ENCODE measurements at places on chromosomes 2 and 18.

DNA sequence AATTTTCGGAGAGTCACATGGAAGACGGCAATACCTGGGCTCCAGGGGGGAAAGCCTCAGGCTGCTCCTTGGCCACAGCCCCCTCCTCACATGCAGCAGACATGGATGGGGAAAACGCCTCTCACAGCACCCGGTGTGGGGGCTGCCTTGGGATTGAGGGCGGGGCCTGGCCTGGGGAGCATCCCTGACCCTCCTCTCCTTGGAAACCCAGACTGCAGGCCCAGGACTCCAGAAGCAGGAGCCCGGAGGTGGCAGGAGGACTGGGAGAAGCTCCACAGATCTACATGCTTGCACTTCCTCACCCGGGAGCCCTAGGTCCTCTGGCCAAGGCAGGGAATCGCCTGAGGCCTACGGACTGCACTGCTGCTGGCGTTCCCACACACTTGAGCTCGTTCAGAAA is 12.1 kb upstream of the HES6 start:
- DNase-seq = no peak

DNA sequence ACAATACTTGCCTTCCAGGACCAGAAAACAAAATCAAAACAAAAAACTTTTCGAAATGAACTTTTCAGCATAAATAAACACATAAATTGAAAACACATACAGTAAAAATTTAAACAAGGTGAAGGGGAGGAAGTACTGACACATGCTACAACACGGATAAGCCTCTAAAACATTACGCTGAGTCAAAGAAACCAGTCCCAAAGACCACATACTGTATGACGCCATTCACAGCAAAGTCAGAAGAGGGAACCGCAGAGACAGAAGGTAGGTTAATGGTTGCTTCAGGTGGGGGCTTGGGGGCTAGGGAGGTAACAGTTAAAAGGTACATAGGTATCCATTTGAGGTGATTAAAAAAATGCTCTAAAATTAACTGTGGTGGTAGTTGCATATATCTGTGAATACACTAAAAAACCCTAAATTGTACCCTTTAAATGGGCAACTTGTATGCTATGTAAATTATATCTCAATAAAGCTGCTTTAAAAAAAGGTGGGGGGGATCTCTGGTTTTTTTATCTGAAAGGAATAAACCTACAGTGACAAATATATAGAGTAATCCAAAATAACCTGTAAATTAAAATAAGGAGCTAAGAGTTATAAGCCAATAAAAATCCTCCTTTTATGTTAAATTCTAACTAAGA is 7.1 kb downstream of the COX7A2L start:
- no peak for DNase-seq

DNA sequence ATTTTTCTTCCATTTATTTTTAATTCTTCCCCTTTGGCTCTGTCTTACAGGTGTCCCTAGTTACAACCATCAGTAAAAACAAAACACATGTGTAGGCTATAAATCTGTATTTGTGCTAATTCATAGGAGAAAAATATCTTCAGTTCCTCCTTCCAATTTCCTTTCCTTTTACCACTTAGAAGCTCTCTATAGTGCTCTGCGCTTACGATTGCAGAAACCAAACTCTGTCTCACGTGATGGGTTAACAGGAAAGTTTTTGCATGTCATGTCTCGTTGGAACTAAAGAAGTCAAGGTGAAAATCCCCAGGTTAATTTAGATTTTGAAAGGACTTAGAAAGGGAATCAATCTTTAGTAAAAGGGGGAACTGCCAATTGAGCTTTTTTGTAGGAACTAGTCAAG is 1390.5 kb upstream of the ZEB2 start:
- no peak for DNase-seq

GRCh38 chr2:162118166-162119031 is 33.6 kb downstream of the GCG start:
- DNase-seq = no peak

GRCh38 chr2:234950730-234951663 is 820 bp upstream of the SH3BP4 start:
- DNase-seq = peak; percentile 20

DNA sequence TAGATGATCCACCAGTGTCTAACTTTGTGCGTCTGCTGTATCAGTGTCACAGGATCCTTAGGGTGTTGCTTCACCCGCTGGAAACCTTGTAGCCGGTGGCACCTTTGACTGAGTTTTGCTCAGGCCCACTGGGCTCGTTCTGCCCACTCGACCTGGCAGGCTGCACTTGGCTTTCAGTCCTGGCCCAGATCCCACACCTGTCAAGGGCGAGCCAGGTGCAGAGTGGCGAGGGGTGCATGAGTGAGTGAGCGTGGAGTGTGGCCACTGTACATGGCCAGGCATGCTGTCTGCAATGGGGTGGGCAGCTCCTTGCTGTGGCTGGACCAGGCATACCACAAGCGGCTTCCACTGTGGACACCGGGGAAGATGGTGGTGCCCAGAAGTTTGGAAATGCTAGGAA is 179.0 kb downstream of the FAM210A start:
- DNase-seq = no peak

- no peak for DNase-seq
These were observed 54.1 kb downstream of the BAZ2B start for GRCh38 chr2:159562248-159562647.

DNA sequence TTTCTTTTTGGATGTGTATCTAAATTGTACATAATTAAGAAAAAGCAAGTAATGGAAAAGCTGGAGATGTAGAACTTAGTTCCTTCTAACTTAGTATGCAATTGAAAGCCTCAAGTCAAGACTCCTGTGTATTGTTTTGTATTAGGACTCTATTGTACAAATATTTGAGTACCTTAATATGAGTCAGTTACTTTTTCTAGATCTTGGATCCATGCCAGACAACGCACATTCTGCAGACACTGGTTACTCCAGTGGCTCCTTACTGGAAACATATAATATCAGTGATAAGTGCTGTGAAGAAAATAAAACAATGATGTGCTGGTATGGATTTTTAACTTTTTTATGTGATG is 1.5 kb downstream of the SLC39A10 start:
- DNase-seq = no peak

DNA sequence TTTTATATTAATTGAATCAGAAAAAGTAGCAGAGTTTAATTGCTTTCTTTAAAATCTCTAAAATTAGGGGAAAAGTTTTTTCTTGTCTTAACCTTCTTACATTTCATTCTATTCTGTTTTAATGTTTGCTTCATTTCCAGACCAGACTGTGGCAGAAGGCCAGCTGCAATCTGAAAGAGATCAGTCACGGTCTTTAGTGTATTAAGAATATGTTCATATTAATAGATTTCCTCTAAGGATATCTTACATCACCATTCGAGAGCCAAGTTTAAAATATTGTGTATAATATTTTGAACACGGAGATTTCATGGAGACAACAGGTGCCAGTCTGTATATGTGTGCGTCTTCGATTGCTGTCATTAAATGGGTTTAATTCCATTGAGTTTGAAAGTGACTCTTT is 230.9 kb upstream of the ZSWIM2 start:
- DNase-seq = no peak

- no peak for DNase-seq
These were observed 52.5 kb downstream of the SERTAD2 start for GRCh38 chr2:64601034-64601754.

GRCh38 chr2:207692206-207693065 is 19.0 kb upstream of the CCNYL1 start:
- DNase-seq = peak; percentile 52

DNA sequence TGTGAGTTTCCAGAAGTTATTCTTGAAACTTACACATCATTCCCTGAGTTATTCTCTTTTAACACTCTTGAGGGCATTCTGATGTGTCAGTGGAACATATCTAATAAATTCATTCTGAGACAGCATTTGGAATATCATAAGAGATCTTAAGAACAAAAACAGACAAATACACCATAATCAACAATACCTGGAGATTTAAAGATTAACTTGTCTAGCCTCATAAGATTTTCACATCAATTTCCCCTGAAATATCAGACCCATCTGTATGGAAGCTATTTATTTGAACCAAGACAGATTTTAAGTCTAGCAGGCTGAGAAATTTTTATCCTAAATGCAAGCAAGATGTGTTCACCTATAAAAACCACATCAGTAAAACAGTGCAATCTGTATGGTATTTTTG is 181.6 kb downstream of the NYAP2 start:
- DNase-seq = no peak

- DNase-seq = no peak
These were observed 40.0 kb upstream of the GLS start for GRCh38 chr2:190840569-190841172.

GRCh38 chr2:45394216-45394615 is 216.9 kb downstream of the SRBD1 start:
- DNase-seq = no peak

DNA sequence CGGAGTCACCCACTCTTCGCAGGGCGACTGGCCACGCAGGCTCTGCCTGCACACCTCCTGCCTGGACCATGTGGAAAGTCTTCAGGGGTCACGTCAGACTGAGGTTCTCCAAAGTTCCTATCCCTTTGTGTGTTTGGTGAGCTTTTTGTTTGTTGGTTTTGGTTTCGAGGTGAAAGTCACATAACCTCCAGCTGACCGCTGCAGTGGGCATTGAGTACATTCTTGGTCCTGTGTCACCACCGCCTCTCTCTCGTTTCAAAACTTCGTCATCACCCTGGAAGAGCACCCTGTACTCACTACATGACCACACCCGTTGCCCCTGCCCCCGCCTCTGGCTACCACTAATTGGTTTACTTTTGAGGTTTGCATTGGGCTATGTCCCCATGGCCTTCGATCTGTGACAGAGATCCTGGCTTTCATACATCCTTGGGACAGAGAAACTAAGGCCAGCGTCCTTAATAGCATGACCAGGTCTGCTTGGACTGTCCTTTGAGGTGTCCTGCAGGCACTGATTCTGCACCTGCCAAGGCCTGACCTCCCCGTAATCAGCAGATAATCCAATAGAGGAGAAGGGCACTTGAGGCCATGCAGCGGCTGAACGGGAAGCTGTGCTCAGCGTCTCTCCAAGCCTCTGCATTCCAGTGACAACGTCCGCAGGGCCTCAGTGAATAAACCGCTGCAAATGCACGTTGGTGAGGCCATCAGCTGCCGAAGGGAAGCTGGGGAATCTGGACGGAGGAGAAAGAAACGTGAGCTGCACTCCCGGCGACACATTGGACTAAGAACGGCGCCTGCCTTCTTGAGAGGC is 46.8 kb downstream of the SH3BP4 start:
- DNase-seq = no peak

- DNase-seq = no peak
These were observed 345.3 kb downstream of the TSN start for GRCh38 chr2:122100756-122101155.

DNA sequence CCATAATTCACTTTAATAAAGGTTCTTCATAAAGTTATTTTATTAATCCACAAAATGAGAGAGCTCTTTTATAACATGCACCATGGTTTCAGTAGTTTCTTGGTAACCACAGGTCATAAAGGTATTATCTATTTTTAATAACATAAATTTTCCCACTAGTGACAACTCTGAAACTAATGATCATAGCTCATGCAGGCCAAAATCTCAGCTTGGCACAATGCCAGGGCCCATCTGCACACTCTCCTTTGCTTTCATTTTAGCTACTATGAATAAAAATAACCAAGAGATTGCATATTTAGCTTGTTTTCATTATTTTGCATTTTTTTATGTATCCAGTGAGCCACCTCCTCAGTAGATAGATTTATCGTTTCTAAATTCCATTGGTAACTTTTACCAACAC is 691.8 kb upstream of the CHAC2 start:
- DNase-seq = no peak

- no peak for DNase-seq
These were observed 950.6 kb upstream of the LRATD1 start for GRCh38 chr2:13681936-13682335.

- DNase-seq = no peak
These were observed 27.5 kb downstream of the MYO7B start for GRCh38 chr2:127562936-127563335.

GRCh38 chr18:55487997-55488396 is 100.0 kb downstream of the TCF4 start:
- DNase-seq = no peak

- DNase-seq = no peak
These were observed 25.6 kb upstream of the FAM124B start for GRCh38 chr2:224427471-224427870.

DNA sequence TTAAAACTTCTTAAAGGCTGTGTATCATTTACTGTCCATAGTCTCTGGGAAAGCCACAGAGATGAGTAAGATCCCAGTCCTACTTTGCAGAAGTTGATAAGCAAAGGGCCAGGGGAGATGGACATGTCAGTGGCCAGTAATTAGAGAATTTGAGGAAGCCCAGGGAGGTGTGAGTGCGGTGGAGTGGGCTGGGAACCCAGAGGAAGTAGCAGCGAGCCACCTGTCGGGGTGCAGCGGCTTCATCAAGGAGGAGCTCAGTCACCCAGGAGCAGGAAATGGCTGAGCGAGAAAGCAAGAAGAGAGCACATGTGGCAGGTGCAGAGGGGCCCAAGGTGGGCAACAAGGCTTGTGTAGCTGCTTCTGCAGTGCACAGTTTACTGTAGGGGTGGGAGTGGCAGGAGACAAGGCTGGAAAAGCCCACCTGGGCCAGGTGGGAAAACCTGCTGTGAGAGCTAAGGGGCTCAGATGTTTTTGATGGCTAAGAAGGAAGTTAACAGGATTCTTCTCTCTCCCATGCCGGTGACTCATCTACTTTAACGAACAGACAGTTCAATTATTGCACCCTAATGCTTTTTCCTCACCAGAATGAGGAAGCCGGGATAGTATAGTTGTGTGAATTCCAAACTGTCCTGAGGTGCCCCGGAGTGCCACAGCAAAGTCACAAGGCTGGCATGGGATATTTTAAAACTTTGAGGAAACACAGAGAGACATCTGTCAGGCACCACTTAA is 34.8 kb upstream of the MGAT5 start:
- DNase-seq = peak; percentile 55

DNA sequence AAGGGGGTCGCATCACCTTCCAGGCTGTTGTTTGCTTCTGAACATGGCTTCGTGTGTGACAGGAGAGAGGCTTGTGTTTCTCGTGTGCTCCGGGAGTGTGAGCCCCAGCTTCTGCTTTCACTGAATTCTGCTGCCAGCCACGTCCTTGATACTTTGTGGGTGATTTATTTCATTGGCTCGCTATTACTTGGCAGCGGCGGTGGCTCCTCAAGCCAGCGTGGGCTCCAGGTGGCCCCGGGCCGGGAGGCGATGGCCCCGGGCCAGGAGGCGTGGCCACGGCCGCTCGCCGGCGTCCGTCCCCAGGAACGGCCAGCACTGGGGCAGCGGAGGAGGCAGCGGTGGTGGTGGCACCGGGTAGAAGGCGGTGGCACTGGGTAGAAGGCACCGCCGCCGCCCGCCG is 63.1 kb downstream of the NAPG start:
- no peak for DNase-seq

- no peak for DNase-seq
These were observed 244.5 kb upstream of the PKDCC start for GRCh38 chr2:41803361-41803760.

GRCh38 chr2:237383991-237384671 is 29.8 kb downstream of the COL6A3 start:
- DNase-seq = no peak

GRCh38 chr18:31446854-31447253 is 687 bp upstream of the DSG3 start:
- DNase-seq = no peak
